Hepatocyte (in vitro differentiated cells): ENCODE measurements at places on chromosomes 4 and X. TPM values are rescaled to one million over a fixed set of nuclear protein-coding genes. Genes with fewer than 3 reads are reported as not detected.

FAM241A gene
- total RNA-seq, result 2.0 and 3.2 TPM in 2 replicates

DNA sequence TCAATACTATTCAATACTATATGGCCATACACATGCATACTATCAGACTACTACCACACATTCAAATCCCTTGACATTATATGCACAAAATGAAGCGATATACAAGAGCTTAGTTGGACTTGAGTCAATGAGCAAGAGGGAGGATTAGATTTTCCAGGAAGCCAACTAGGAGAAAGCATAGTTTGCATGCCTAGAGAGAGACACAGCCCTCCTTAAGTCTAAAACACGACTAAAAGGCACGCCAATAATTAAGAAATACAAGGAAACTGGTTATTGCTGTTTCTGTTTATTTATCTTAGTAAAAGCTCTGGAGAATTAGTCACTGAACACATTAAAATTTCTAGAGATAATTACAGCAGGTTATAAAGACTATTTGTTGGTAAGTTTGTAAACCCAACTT is 21.8 kb downstream of the MBNL3 start:
- no peak for DNase-seq

DNA sequence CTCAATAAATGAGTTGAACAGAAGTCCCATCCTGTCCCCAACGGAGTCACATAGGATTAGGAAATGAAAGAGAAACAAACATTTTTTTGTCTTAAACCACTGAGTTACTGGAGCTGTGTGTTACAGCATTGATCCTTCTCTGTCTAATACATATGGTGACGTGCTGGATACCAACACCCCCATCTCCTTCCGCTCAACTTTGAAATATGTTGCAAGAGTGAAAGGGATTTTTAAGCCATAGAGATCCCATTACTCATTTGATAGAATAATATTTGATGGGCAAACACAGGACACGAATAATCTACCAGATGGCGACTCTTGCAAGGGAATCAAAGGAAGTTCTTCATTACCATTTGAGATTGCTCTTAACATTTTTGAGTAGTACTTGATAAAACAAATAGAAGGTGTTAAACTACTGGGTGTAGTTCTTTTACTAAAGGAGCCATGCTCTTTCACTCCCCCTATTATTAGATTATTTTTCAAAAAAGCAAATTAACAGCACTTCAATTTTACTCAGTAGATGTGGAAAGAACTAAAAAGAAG is 140.5 kb downstream of the PACRGL start:
- no peak for DNase-seq

DNA sequence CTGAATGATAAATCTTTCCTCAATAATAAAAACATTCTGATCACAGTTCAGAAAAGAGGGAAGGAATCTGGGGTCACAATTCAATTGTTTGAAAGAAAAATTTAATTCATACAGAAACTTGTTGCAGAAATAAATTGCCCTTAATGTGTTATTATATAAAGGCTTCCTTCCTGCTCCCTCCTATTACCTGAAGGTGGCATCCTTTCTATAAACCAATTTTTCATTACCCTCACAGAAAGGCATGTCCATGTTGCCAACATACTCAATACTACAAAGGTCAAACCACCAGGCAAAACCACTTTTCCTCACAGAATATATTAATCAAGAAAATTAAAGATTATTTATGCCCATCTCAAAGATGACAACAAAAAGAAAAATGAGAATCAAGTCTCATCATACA is 194.3 kb upstream of the CT83 start:
- DNase-seq, result no peak

STEEP1 gene
- total RNA-seq, result 22.8 and 23.8 TPM in 2 replicates

DNA sequence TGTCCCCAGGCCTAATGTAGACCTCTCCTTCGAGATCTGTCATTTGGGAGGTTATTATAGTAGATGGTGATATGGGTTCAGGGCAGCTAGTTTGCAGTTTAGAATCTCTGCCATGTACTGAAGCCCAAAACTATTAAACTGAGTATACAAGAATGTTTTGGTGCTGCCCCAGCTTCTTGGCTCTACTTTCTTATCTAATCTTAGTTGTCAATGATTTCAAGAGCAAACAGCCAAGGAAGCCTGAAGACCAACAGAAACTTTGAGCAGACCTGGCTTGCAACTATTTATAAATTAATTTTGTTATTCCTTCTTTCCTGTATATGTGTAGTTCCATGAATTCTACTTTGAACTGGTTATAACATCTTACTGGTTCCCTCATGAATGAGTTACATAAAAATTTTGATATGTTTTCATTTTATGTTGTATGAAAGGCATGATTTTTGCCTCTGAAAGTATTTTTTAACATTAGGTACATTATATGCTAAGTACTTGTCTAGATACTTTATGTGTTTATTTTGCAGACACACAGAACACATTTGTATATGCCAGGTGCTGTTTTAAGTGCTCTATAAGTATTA is 2.0 kb upstream of the MGST2 start:
- DNase-seq, result no peak

DNA sequence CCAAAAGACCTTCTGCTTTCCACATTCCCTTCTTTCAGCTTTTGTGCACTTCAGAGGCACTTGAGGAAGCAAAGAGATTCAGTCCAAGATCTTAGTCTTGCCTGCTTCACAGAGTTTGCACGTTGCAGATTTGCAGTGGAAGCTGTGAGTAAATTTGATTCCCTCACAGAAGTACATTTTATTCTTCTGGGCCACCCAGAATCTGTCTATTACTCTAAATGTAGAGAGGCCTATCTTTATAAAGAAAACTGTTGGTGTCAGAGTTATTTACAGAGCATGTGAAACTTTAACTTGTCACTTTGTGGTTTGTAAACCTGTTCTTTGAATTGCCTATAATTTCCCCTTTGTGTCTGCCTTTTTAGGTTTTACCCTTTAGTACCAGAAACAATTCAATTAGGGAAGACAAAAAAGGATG is 15.5 kb downstream of the SPRY1 start:
- no peak for DNase-seq

DNA sequence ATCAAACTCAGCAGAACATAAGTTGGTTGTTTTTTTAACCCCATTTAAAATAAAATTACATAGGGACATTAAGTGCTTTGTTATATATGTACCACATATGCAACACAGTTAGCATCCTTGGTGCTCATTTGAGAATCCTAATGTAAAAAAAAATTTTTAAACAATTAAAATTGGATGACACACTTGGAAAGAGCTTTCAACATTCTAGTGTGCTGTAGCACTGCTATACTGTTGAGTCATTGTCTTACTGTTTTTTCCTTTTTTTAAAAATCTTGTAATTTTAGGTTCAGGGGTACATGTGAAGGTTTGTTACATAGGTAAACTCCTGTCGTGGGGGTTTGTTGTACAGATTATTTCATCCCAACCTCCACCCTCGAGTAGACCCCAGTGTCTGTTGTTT is 12.8 kb downstream of the THAP9 start:
- DNase-seq, result no peak

GRCh38 chr4:81883530-81884450 is 412.1 kb upstream of the RASGEF1B start:
- DNase-seq, result peak; percentile 62

SPANXC gene
- total RNA-seq, result not detected in 2 replicates

DNA sequence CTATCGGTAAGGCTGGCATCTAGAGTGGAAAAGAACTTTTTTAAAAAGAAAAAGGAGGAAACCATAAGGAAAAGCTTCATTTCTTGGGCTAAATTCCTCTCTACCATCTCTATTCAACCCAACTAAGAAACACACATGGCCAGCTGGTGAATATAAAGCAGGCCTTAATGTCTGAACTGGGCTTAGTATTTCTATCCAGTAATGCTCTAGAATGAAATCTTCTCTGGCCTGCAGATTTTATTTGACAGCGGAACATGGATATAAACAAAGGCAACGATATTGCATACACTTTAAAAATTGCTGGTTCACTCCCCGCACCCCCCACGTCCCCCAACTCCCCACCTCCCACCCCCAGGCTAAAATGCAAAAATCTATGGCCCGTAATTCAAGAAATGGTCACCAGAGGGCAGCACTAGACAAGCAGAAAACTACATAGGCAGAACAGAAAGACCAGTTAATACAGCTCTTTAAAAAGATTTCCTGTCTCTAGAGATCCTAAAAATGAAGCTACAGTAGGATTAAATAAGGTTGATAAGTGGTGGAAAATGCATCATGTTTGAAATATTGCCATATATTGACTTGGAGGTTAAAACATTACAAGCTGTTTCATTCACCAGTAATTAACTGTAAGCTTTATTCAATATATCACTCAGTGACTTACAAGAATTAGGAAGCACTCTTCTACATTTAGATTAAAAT is 155.2 kb upstream of the GALNT7 start:
- peak; percentile 51 for DNase-seq

DNA sequence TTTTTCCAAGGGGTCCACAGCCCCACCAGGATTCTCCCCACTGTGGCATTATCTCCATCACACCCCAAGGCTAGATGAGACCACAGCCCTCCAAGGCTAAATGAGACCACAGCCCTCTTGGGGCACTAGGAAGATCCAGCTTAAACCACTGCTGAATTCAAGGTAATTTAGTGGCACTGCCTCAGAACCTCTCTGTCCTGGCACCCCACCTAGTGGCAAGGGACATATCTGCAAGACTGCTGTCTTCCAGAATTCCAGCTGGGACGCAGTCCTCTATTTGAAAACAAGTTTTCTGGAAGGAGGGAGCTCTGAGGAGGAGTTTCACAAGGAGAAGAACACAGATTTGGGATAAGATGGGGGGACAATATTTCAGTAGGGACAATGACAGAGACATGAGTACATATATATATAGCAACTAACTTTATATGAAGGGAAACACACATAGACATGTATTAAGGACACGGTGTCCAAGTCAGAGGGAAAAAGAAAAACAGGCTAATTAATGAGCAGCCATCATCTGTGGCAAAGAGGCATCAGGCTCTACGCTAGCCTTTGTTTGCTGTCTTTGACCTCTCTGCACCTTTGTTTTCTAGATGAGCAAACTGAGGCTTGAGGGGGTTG is 9.3 kb downstream of the CETN2 start:
- DNase-seq, result peak; percentile 58

C1QTNF7 gene
- total RNA-seq, result 1.4 and 10.5 TPM in 2 replicates

GRCh38 chrX:15146515-15146914 is 123.4 kb downstream of the ASB9 start:
- DNase-seq, result peak; percentile 8

- DNase-seq, result peak; percentile 57
Measured at GRCh38 chr4:77817304-77818072, 1.7 kb downstream of the CNOT6L start.

TCEAL6 gene
- total RNA-seq, result not detected in 2 replicates

GRCh38 chr4:57193209-57193810 is 83.1 kb upstream of the IGFBP7 start:
- DNase-seq, result no peak

DNA sequence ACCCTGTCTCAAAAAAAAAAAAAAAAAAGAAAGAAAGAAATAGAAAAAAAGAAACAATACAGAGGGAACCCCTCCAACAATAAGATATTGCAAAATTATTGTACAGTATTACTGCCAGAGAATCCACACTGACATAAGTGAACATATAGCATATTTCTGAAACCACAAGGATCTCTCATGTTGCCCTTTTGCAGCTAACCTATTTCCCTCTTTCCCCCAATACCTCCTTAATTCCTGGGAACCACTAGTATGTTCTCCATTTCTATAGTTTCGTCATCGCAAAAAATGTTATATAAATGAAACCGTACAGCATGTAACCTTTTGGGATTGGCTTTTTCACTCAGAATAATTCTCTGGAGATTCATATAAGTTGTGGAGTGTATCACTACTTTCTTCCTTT is 20.0 kb upstream of the BMP2K start:
- no peak for DNase-seq

- peak; percentile 93 for DNase-seq
Measured at GRCh38 chrX:34656842-34657725, at the start of gene TMEM47. TMEM47 (minus strand) TSS chrX:34657285; CDS start chrX:34657029, 256 bp downstream.

DNA sequence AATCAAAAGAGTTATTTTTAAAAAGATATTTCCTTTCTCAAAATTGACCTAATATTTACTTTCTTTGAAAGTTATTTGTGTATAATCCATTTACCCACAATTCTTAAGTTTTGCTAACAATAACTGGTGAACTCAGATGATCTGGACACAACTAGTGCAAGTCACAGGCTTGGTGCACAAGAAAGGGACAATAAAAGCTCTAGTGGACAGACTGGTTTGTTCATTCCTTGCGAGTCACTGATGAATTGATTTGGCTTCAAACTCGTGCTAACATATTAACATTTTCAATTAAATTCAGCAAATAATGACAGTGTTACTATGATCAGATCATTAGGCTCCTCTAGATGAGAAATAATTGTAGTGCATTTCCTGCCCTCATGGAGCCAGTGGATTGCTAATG is 169.2 kb downstream of the BMPR1B start:
- DNase-seq, result no peak

- no peak for DNase-seq
Measured at GRCh38 chr4:54015423-54016030, 48.9 kb downstream of the CHIC2 start.

- no peak for DNase-seq
Measured at GRCh38 chrX:121151293-121151692, 103.9 kb downstream of the GLUD2 start.

OTC gene
- 33.2 and 37.8 TPM in 2 replicates for total RNA-seq

DNA sequence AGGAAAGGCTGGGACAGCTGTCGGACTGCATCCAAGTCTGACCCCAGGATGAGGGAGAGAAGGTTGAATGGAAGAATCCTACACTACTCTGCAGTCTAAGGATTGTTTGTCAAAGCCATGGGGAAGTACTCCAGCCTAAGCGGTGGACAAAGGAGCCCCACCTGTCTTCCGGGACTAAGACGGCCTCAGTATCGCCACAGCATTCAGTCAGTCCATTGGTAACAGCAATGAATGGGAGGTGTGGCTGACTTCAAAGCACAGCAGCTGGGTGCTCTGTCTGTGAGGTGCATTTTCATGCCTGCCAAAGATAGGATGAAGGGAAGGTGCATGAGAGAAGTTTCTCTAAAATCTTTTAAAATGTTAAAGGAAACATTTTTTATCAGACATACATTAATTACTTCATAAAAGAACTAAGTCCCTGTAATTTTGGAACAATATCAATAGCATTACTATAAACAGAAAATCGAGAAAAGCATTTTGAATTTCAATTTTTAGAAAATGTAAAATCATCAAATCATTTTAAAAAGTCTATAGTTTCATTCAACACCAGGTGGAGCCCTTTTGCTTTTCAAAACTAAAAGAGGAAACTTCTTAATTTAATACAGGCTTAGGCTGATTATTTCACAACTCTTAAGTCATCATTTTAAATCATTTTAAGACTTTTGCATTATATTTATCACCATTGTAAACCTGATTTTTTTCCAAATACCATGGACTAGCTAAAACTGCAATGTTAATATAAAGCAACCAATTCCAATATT is 27.6 kb upstream of the INTU start:
- DNase-seq, result peak; percentile 49

FGG gene
- total RNA-seq, result 1,531 and 1,684 TPM in 2 replicates

DNA sequence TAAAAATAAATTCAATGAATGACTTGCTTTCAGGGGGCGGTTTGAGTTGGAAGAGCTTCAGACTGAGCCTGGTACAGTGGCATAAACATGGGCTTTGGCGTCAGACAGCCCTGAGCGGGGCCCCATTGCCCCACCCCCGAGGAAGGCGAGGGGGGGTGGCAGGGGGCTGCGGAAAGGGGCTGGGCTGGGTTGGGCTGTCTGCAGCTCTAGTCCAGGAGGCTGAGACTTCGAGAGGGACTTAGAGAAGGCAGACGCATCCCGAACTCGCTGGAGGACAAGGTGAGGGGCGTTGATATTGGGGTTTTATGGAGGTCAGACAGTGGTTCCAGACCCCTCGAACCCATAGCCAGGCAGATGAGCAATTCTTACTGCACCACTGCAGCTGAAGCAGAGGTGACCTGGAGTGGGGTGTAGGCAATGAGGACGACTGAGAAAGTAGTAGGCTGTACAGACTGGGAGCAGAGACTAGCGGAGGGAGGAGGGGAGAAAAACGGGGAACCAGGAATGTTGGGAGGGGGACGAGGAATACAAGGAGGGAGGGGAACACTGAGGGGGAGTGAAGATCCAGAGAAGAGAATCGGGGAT is at the start of gene MAGED2:
Gene MAGED2, plus strand, starts transcription at position 222 of the 585 bp plus-strand sequence. CDS start 1,587 bp downstream, outside the sequence.
- peak; percentile 80 for DNase-seq

NMU gene
- total RNA-seq, result 7.6 and 20.1 TPM in 2 replicates
